Cerebellar nuclear complex (tissue), 1 donor: ENCODE measurements at places on chromosomes 4 and X.

DNA sequence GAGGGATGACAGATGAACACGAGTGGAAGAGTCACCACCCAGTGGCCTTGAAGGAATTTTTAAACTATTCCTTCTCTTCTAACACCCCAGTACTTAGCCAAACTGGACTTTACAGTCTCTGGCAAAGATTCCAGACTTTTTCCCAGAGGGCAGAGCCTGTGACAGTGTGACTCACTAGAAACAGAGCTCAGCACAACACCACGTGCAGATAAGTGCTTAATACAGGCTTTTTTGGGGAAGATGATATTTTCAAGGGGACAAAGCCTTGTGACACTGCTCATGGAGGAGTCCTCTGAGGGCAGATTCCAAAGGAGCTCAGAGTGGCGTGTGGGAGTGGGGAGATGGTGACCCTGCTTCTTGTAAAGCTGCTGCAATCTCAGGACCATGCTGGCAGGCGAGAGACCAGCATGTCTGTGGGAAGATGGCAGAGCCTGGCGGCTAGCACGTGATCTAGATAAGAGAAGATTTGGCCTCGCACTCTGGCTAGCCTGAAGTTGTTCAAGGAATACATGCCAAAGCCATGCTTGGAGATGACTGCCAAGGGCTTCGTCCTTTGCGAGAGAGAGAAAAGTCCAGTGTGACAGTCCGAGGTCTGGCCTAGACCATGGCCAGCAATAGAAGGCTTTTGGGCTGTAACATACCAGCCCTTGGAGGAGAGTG lies 2.4 kb downstream of the RAB33A start:
- peak; percentile 1 for DNase-seq

DNA sequence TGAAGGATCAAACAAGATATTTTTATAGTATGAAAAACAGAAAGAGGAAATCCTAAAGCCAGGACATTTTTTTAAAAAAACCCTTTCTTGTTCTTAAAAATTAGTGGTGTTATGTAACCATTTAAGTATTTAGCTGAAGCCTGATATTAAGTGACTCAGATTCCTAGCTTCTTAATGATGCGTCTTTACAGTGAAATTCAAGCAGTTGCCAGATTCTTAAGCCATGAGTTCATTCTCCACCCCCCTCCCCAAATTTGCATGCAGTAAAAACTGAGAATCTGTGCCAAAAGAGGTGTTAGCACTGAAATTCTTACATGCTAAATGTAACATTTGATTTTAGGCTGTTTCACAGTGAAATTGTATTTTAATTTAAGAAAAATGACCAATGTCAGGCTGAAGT lies 180.8 kb downstream of the RAPGEF2 start:
- no peak for DNase-seq

DNA sequence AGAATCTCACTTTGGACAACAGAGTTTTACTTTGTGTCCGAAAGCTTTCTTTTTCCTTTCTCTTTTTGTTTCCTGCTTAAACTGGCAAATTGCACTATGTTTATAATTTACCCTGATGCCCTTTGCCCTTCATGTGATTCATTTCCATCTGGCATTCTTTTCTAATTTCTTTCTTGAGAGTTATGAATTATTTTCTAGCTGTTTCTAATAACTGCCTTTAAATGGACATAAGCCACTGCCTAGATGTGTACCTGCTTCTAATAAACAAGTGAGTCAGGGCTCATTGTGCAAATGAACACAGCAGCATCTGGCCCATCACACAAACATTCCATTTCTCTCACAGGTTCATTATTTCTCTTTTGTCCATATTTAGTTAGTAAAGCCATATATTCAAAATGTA lies 242.3 kb upstream of the GPRIN3 start:
- DNase-seq, result no peak

DNA sequence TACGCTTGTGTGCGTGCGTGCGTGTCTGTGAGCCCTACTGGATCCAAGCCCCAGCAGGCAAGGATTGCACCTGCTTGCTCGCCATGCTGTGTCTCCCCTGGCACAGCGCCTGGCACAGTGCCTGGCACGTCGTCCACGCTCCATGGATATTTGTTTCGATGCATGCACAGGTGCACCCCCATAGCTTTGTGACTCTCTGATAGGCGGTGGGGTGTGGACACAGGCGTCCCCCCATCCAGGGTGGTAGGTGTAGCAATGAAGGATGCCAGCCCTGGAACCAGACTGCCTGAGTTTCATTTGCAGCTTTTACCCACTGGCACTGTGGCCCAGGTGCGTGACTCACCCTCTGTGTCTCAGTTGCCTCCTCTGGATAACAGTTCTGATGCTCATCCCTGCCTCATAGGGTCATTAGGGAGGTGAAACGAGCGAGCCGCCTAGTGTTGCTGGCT lies 20.2 kb downstream of the PIGG start:
- no peak for DNase-seq

- DNase-seq, result no peak
Measured at GRCh38 chr4:73723928-73724327, 16.4 kb upstream of the CXCL8 start.

DNA sequence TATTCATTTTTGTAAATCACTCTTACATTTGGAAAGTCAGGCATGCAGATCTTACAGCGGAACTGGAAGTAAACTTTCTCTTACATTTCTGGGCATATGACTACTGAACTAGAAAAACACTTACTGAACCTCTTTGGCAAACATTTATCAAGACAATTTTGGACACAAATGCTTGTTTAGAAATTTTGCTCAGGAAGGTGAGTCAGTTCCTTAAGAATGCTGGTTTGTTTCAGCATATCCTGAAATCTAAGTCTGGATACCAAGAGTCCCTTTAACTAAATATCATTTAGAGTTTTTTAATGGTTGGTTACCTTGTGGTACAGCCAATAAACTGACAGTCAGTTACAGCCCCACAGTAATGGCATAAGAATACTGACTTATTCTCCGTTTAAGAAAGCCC lies 15.0 kb downstream of the SHISA3 start:
- no peak for DNase-seq

- no peak for DNase-seq
Measured at GRCh38 chrX:12843668-12844279, 23.1 kb upstream of the TLR7 start.
